ENCODE measurements at places on chromosomes 6 and 20.
A peak's percentile ranks its signal among the peaks of the same experiment; 100 is the strongest.

GRCh38 chr20:47455133-47456040 is 46.3 kb upstream of the NCOA3 start:
- DNase-seq, result no peak

DNA sequence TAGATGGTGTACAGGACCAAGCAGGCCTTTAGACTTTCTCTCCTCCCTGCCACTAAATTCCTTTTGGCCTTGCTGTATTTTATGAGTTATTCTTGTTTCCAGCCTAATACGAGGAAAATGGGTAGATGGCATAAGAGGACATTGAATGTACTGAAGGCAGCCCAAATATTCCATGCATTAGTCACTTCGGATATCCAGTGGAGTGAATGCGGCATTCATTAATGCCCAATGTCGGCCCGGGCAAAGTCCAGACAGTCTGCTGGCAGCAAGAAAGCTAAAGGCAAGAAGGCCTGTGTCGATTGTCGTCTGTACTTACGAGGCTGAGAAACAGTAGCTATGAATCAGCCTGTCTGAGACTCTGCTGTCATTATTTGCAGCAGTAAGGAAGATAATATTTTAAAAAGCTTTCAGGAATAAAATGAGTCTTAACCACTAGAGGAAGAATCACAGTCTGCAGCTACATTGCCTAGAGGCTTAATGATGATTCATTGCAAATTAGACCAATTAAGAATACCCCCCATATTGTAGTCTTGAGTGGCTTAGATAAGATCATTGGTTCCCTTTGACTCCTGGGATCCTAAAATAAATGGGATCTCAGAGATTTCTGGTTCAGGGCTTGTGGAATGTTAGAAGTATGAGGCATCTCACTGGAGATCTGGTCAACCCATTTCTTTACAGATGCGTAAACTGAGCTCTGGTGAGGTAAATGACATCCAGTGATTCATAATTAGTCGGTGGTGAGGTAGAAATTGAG is 534.1 kb upstream of the JAG1 start:
- DNase-seq, result peak; percentile 12

DNA sequence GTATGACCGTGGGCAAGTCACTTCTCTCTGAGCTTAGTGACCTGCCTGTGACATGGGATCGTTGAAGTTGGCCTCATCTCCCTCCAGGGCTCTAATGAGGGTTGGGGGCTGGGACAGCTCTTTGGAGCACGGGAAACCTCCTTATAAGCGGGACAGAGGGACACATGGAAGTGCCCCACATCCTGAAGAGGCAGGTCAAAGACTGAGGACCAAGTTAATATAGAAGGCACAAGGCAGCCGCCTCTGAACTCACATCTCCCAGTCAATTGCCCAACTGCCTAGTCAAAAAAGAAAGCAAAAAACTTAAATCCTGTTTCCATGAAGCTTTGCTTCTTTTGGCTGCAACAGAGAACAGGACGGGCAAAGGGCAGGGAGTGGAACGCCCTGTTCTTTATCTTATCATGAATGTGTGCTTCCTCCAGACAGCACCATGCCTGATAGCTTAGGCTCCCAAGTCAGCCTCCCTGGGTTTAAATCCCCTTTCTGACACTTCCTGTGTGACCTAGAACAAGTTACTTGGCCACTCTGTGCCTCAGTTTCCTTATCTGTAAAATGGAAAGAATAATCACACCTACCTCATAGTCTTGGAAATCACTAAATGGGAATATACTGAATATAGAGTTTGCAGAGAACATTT is 27.1 kb downstream of the LBP start:
- no peak for DNase-seq

- DNase-seq, result no peak
Observed at GRCh38 chr6:143232849-143233248, 172.2 kb downstream of the AIG1 start.

All from nucleus accumbens (tissue), 56 donors.